Activated CD8-positive, alpha-beta memory T cell treated with anti-CD3 and anti-CD28 coated beads for 48 hours (primary cell): ENCODE measurements at places on chromosomes 6 and 20.

DNA sequence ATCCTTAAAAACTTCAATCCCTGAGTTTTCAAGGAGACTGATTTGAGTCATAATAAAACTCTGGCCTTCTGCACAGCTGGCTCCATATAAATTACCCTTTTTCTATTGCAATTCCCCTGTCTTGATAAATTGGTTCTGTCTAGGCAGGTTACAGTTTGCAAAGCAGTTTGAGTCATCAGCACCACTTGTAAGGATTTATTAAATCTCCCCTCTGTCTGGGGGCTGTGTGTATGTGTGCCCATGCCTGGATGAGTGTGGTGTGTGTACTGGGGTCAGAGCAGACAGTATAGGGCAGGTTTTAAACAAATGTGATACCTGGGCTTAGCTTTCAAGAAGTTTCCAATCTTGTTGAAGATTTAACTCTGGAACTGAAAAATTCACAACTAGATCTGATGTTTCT, 228.6 kb downstream of the FNDC1 start:
- no peak for DNase-seq

GRCh38 chr20:9981829-9982228, 53.0 kb upstream of the ANKEF1 start:
- no peak for DNase-seq

GRCh38 chr6:45450831-45451230, 73.1 kb upstream of the SUPT3H start:
- no peak for DNase-seq

DNA sequence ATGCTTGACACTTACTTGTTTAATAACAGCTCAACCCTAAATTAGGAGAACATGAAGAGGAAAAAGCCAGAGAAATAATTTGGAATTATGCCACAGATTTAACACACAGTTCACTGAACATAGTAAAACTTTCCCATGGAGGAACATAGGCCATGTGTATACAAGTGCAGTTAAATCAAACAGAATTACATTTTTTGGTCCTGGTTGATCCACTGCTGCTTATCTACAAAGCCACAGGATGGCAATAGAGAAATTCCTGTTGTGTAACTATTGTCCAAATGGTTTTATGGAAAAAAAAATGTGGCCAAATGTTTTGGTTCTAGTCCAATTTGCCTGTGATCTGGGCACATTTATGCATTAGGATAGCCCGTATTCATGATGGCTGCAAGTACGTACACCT, 136.8 kb downstream of the ALDH8A1 start:
- no peak for DNase-seq

DNA sequence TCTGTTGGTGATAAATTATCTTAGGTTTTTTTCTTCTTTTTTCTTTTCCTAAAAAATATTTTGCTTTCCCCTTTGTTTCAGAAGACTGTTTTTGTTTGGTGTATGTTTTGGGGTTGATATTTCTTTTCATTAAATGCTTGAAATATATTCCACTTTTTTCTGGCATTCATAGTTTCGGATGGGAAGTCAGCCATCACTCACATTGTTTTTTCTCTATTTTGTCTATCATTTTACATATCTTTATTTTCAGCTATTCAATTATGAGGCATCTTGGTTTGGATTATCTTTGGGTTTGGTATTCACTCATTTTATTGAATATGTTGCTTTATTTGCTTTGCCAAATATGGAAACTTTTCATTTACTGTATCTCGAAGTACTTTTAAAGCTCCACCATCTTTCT, 600.5 kb upstream of the EYS start:
- no peak for DNase-seq

DNA sequence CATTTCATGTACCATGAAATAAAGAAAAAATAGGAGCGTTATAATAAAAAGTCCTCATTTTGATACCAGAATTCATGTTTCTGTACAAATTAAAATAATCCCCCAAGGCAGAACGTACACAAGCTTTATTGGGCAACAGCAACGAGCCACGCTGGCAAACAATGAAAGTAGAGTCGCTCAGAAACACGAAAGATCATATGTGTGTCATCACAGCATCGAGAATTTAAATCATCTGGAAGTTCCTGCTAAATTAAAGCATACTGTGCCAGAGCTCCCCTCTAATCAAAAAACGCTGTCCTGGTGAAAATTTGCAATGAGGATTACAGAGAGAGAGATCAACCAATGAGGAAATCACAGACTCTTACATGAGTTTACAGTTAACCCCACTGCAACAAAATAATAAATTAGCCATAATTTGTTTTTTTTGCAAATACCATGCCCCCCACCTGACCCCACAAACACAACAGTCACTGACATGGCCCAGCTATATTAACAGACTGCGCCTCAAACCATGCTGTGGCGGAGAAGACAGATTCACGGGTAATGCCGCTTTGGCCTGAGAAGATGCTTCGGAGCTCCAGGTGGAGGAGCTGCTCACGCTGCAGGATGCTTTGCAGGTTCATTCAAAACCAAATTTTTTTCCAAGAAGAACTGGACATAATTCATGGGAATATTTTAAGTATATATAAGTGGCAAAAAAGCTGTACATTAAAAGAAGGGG, 54.3 kb upstream of the NFATC2 start:
- DNase-seq, result no peak

GRCh38 chr20:58906111-58906510, 53.6 kb downstream of the GNAS start:
- no peak for DNase-seq

DNA sequence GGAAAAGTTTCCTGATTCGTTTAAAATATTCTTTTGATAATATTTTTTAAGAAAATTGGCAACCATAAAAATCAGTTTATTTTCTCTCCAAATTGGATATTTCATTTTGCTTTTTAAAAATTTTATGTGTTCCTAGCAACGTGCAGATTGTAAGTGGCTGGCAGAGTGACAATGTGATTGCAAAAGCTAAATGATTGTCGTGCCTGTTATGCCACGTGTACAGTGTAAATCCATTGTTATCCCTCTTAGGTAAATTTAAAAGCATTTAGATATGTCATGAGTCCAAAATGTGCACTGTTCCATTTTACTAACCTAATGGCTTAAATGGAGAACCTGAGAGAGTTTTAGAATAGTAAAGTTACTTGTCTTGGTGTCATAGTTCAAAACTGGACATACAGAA, 94.4 kb upstream of the ADGRF4 start:
- no peak for DNase-seq

DNA sequence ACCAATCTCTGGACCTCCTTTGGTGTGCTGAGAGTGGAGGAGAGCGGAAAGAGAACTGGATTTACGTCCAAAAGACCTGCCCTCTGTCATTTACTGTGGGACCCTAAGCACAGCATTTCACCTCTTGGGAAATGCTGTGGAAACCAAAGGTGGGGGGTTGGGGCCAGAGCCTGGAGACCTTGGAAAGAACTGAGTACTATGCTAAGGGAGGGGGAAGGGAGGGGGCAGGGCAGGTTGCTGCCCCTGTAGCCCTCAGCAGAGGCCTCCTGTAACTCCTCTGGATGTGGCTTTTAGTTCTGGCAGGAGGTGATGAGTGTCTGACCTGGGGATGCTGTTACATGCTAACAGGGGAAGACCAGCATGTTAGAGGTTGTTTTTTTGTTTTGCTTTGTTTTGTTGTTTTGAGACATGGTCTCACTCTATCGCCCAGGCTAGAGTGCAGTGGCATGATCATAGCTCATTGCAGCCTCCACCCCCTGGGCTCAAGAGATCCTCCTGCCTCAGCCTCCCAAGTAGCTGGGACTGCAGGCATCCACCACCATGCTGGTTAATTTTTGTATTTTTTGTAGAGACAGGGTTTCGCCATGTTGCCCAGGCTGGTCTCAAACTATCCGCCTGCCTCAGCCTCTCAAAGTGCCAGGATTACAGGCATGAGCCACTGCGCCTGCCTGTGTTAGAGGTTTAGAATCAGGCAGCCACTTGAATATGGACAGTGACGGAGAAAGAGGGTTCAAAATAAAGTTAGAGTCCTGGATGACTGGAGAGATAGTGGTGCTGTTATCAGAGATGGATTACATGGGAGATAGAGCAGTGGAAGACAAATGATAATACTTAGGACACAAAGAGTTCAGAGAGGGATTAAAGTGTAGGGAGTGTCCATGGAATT, 18.4 kb upstream of the PARD6B start:
- DNase-seq, result no peak

GRCh38 chr20:40683221-40683893, 5.7 kb downstream of the MAFB start:
- no peak for DNase-seq

GRCh38 chr6:27553123-27553904, 80.4 kb upstream of the ZNF184 start:
- DNase-seq, result peak; percentile 55

DNA sequence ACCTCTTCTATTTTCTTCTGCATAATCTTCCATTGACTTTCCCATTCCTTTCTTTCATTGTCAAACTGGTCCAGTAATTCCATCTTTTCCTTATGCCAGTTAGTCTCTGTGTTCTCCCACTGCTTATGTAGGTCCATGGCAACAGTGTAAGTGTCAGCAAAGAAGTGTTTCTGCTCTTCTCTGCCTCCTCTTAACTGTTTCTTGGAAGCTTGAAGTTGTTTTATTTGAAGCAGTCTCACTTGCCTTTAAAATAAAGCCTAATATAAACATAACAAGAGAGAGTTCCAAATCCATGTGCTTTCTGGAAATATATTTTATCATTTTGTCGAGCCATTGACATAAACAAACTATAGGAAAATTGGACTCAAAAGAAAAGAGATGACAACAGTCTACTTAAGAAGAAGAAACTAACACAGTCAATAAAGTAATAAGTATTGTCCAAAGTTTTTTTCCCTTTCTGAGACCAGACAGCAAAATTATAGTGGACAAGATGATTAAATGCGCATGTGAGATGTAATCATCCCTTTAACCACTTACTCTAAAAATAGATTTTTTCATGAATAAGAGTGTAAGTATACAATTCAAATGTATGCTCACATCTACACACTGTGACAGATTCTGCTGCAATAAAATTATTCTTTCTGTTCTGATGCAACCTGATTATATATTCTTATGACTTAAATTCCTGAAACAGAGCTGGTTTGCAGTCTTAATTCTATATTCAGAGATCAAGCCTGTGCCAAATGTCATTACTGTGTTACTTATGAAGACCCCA, 5.2 kb downstream of the KIAA0408 start:
- no peak for DNase-seq
